ENCODE measurements at places on chromosomes 4 and X.

DNA sequence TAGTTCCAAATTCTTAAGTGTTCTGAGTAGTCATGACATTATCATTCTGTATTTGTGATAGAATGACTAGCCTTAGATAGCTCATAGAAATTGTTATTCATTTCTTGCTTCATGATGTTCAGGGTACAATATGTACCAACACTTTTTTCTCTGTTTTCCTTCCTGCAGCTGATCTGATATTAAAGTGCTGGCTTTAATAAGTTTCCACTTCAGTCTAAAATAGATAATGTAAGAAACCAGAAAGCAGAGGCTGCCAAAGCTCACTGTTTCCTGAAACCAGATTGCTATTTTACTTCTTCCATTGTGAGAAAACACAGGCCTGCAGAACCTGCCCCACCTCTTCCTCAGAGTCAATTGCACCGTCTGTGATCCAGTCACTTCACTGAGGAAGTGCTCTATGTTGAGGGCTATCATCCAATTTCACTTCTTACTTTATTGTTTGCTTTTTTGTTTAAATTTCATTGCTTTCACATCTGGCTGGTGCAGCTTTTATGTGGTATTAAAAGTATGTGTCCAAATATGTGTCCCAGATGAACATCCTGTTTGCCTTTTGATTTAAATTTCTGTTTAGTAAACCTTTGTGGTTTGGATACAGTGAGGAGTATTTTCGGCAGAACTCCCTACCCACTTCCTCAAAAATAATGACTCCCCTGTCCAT is 652.1 kb downstream of the ANKRD50 start:
- peak; percentile 15 for DNase-seq

- no peak for DNase-seq
These were observed 103.5 kb upstream of the ENPEP start for GRCh38 chr4:110372485-110372884.

- no peak for DNase-seq
These were observed 490 bp downstream of the RWDD4 start for GRCh38 chr4:183658362-183659028.

DNA sequence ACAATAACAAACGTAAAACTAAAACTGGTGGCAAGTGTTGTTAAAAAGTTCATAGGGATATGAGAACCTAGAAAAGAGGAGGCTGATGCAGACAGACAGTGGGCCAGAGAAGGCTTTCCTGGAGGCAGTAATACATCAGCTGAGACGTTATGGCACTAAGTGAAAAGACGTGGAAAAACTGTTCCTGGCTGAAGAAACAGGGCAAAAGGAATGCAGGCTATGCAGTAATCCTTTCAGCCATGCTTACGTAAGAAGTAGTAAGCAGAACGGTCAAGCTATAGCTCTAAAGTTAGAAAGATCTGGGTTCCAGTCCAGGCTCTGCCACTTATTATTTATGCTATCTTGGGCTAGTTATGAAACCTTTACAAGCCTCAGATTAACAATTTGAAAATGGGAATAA is 6.4 kb downstream of the LAMTOR3 start:
- no peak for DNase-seq

GRCh38 chr4:175215657-175216056 is 297.5 kb downstream of the ADAM29 start:
- no peak for DNase-seq

- DNase-seq = no peak
These were observed 140.6 kb upstream of the TENM3 start for GRCh38 chr4:182102576-182102975.

GRCh38 chrX:29826742-29827141 is 388.6 kb upstream of the MAGEB2 start:
- no peak for DNase-seq

GRCh38 chr4:112145790-112146501 is 692 bp downstream of the FAM241A start:
- peak; percentile 34 for DNase-seq

- DNase-seq = no peak
These were observed 36.5 kb downstream of the TMPRSS11B start for GRCh38 chr4:68209003-68209402.

GRCh38 chrX:18578546-18578945 is 93.4 kb downstream of the RS1 start:
- DNase-seq = no peak

DNA sequence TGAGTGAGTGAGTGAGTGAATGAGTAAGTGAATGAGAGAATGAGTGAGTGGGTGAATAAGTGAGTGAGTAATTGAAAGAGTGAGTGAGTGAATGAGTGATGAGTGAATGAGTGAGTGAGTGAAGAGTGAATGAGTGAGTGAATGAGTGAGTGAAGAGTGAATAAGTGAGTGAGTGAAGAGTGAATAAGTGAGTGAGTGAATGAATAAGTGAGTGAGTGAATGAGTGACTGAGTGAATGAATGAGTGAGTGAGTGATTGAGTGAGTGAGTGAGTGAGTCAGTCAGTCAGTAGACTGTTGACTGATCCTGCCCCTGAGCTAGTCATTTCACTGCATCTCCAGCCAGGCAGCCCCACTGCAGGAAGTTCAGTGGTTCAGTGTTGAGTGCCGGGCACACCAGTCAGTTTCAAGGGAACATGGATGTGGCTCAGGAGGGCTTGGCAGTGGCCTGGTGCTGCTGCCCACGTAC is 228.4 kb upstream of the PSAPL1 start:
- DNase-seq = no peak

DNA sequence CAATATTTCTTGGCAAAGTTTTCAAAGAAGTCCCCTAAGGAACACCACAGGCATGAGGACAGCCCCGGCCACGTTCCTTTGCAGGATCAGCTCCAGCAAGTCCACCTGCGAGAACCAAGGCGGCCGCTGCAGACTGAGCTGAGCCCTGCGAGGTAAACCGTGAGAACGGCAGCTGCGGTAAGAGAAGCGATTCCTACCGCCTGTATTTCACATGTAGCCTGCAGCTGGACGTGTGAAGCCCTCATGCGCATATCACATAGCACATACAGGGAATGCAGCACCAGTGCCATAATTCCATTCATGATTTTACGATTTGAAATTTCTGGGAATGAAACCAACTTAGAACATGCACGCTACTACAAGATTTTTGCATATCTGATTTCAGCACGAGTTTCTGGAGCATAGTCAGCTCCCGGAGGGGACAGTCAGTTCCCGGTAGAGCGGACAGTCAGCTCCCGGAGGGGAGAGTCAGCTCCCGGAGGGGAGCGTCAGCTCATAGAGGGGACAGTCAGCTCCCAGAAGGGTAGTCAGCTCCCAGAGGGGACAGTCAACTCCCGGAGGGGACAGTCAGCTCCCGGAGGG is 41.7 kb downstream of the FGFRL1 start:
- DNase-seq = no peak

- no peak for DNase-seq
These were observed 11.4 kb upstream of the RELL1 start for GRCh38 chr4:37697566-37697965.

- no peak for DNase-seq
These were observed 482.4 kb downstream of the NAF1 start for GRCh38 chr4:162684371-162684700.

GRCh38 chr4:176817204-176817603 is 24.5 kb upstream of the VEGFC start:
- DNase-seq = no peak

DNA sequence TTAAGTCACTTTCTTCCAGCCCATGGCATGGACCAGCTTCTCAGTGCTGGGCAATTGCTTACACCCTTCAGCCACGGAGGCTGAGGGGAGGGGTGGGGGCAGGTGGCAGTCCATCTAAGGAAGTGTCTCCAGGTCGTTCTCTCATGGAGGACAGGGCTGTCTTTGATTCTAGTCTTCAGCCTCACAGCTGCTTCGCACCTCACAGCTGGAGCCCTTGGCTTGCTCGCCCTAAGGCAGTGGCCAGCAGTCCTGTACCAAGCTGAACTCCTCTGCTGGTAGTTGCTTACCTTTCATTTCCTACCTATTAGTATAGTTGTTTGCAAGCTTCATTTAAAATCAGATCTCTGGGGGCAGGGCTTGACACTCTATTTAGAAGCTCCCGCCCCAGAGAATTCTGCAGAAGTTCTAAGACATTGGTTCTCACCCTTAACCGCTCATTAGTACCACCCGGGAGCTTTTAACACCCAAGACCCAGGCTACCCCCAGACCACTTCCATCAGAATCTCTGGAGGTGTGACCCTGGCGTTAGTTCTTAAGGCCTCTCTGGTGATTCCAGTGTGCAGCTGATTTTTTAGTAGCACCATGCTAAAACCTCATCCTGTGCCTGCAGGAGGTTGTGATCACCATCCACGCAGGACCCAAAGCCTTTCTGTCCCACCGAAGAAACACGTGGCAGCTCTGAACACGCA is 386.8 kb downstream of the UNC5C start:
- DNase-seq = no peak

DNA sequence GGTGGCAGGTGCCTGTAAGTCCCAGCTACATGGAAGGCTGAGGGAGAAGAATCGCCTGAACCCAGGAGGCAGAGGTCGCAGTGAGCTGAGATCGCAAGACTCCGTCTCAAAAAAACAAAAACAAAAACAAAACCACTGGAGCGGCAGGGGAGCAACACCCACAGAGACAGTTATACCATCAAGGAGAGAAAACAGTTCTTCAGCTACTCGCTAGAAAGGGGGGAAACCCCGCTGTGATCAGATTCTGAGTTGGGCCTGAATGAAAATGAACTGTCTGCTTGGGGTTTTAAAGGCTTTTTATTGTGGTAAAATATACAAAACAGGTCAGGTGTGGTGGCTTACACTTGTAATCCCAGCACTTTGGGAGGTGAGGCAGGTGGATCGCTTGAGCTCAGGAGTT is 16.8 kb upstream of the IRAK1 start:
- no peak for DNase-seq

- no peak for DNase-seq
These were observed 32.6 kb upstream of the S100G start for GRCh38 chrX:16617382-16617781.

- DNase-seq = no peak
These were observed 34.4 kb downstream of the BBS12 start for GRCh38 chr4:122766950-122767349.

GRCh38 chr4:40183615-40184411 is 13.0 kb upstream of the RHOH start:
- DNase-seq = no peak

DNA sequence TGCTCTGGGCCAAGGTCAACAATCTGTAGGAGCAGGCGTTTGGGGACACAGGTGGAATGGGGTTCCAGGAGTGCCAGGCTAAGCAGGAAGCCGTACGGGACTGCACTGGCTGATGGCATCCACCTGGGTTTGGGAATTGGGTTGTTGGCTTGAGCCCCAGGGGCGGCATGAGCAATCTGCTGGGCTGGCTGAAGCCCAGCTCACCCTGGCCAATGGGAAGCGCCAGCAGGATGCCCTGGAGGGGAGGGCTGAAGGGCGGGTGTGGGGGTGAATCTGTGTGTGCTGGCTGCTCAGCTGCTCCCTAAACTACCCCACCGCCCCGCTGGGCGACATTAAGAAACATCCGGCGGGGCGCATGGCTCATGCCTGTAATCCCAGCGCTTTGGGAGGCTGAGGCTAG is 8.9 kb upstream of the RGS12 start:
- no peak for DNase-seq

GRCh38 chr4:106603471-106603870 is 234.9 kb upstream of the GIMD1 start:
- DNase-seq = no peak

GRCh38 chr4:57110640-57111511 is 691 bp upstream of the IGFBP7 start:
- DNase-seq = peak; percentile 74

- DNase-seq = no peak
These were observed 13.6 kb downstream of the MFAP3L start for GRCh38 chr4:170012629-170012958.
